ENCODE measurements at places on chromosomes 16 and 17. TPM values are rescaled to one million over a fixed set of nuclear protein-coding genes. Genes with fewer than 3 reads are reported as not detected.

- H3K27me3 ChIP-seq: peaks cover 89% of the 10 kb centered on the region
- H3K4me1 ChIP-seq: peaks cover 20% of the 10 kb centered on the region
- no peaks in the 10 kb centered on the region for H3K36me3 ChIP-seq
- no peak overlapping the region for H3K27ac ChIP-seq
- DNase-seq: no peak
- H3K4me3 ChIP-seq: no peak overlapping the region
These were observed 1.4 kb upstream of the LHX1 start for GRCh38 chr17:36935671-36936454.

DNA sequence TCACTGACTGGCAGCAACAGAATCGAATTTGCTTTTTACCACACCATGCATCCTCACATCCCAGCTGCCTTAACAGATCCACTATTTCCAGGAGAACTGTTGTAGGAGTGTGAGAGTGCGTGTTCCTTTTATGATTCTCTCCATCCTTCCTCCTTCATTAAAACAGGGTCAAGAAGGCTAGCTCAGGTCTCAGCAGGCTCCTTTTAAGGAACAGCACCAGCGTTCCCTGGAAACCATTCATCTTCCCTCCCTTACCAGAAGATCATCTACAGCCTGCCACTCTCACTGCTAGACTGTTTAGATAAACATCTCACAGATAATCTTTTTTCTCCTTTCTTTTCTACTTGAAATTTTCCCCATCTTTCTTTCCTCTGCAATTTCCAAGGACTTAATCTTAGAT is 1531.9 kb upstream of the CDH8 start:
- no peaks in the 10 kb centered on the region for H3K4me1 ChIP-seq
- no peak overlapping the region for H3K27ac ChIP-seq
- DNase-seq: no peak
- H3K4me3 ChIP-seq: no peak overlapping the region

DNA sequence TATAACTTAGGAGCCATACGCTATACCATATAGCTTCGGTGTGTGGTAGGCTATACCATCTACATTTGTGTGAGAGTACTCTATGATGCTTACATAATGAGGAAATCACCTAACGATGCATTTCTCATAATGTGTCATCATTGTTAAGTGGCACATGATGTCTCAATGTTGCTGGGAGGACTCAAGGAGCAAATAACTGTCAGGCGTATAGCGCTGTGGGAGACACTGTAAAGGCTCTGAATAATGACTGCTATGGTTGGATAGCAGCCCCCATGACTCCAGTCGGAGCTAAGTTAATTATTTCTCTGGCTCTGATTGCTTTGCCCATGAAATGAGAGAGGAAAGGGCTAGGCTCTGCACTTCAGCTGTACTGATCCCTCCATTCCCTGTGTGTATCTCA is 197.2 kb downstream of the RGS9 start:
- H3K4me1 ChIP-seq: peaks cover 5% of the 10 kb centered on the region
- no peak overlapping the region for H3K4me3 ChIP-seq
- no peak overlapping the region for H3K27ac ChIP-seq
- peaks cover 13% of the 10 kb centered on the region for H3K27me3 ChIP-seq

TRPV2 gene
- 17.6 TPM for total RNA-seq

CLEC3A gene
- not detected for total RNA-seq

ARL5C gene
- total RNA-seq: not detected

CYB5B gene
- total RNA-seq: 139 TPM

DNA sequence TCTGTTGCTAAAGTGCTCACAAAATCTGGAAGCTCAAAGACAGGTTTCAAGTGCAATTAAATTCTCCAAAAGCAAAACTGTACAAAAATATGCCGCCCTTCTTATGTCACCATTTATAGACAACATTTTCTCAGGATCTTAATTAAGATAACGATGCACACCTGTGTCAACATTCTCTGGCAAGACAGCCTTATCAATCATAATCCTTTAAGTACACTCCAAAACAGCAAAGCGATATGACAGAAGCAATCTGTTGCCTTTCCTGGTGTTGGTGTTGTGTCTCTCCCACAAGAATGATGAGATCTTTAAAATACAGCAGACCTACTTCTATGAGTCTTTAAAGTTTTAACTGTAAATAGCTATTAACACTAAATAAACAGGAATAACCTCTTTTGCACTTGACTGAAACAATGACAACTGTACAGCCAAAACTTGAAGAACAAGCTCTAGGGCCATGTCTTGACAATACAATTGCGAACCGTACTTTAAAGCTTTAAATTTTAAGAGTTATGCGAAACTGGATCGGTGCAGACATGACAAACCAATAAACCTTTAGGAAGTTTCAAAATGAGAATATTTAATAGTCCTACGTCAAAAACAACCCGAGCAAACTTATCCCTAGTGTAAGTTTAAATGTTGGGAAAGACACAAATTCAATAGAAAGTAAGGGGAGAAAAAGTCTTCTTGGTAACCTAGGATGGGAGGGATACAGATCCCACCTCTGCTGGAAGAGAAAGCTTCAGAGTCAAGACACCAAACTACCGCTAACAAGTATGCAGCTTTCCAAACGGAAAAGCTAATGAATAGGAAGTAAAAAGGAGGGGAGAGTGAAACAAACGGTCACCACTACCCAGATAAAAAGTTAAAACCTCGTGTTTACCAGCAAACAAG is 3.3 kb upstream of the IRX5 start:
- peaks cover 5% of the 10 kb centered on the region for H3K36me3 ChIP-seq
- H3K4me1 ChIP-seq: peaks cover 44% of the 10 kb centered on the region
- DNase-seq: no peak
- H3K27me3 ChIP-seq: peaks cover 4% of the 10 kb centered on the region
- H3K4me3 ChIP-seq: peak overlapping the region; percentile 92

TEX19 gene
- total RNA-seq: not detected

All from HFFc6 (cell line).